Pulmonary artery endothelial cell (primary cell): ENCODE measurements at places on chromosomes 2 and 18. TPM values are rescaled to one million over a fixed set of nuclear protein-coding genes. Genes with fewer than 3 reads are reported as not detected.

DNA sequence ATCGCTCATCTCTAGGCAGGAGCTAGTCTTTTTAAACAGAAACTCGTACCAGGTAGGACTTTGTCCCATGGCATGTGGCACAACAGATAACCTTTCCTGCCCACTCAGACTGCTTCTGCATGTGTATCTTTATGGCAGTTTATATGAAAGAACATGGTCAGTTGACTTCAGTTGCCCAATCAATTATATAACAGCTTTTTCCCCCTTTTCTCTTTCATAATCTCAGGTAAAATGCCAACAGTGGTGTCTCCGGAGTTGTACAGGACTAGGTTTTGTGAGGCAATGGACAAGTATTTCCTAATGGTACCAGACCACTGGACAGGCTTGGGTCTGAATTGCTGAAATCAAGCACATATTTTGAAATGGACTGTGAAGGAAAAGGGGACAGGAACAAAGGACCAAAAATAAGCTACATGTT is 51.6 kb upstream of the PTH2R start:
- DNase-seq: no peak

- DNase-seq: no peak
These were observed 10.9 kb upstream of the EML6 start for GRCh38 chr2:54712516-54712915.

DNA sequence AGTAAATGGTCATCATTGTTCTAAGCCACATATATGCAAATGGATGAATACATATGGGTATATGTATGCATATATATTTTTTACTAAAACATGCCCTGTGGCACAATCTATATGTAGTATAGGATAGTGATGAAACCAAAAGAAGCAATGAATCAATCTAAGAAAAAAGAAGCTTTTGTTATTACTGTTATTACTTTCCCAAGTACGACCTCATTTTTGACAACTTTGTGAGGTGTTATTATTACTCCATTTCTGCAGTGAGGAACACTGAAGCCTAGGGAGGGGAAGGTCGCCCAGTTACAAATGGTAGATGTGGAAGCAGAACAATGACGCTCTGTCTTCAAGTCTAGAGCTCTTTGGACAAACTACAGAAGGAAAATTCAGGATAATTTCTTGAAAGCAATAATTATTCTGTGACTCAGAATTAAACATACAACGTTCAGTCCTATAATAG is 38.3 kb downstream of the STAT4 start:
- DNase-seq: no peak

DNA sequence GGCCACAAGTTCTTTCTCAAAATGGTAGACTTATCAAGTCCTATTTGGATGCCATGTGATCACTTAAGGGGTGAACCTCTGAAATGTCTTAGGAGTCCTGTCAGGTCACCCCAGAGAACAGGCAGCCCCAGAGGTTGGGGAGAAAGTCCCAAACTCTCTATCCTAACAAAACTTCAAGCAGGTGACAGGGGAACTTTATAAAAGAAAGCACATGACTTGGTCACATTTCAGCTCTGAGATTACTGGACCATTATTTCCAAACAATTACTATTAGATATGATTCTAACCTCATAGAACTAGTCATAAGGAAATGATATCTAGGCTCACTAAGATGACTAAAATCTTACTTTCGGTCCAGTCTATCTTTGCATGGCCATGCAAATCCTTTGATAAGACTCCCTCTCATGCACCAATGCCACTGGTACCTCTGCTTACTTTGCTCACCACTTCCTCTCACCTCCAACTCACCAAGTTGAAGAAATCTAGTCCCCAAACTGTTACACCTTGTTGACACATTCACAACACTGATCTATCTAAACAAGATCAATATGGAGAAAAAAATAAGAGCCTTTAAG is 107.0 kb downstream of the GALNT14 start:
- no peak for DNase-seq

GRCh38 chr2:134181219-134181618 is 72.7 kb upstream of the MGAT5 start:
- no peak for DNase-seq

DNA sequence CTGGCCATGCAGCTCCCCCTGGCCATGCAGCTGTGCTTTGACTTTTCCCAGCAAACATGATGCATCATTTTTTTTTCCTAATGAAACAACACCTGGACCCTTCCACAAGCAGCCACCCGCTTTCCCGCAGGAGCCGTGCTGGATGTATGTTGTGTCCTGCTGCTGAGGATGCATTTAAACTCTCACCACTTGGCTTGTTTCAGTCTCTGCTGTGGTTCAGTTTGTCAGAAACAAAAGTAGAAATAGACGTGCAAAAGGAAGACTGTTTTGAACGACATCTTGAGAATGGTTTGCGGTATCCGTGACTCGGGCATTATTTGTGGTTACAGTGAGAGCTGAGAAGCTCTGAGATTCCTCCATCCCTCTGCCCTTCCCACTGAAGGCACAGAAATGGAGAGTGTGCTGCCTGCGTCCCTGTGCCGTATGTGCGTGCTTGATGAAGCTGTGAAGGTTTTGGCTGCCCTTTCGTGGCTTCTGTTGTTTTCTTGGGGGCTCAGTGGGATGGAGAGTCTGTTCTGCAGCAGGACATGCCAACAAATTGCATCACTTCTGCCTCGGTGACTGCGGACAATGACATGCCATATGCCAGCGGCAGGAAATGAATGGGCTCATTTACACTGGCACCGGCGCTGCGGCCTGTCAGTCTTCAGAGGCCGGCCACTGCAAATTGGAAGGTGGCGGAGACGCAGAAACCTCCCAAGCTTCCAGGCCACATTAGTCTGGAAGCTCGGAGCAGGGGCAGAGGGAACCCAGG is 417.7 kb upstream of the SALL3 start:
- DNase-seq: no peak

DNA sequence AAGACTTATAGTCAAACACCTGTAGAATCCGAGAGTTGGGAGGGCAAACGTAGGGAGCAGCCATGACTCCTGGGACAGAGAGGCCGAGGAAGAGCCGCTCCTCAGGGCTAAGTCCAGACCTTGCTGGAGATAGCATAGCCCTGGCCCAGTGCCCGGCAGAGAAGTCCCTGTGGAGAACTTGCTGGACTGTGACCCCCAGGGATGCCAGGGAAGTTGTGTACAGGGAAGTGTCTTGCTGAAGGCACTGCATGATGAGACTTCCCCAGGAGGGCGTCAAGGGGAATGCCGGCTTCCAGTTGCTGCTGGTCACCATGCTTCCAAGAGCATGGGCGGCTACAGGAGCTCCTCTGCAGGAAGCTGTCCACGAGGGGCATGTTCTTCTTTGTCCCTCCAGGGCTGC is 8.6 kb upstream of the CNDP1 start:
- no peak for DNase-seq

- no peak for DNase-seq
These were observed 538.0 kb downstream of the SLC4A3 start for GRCh38 chr2:220165401-220165800.

DNA sequence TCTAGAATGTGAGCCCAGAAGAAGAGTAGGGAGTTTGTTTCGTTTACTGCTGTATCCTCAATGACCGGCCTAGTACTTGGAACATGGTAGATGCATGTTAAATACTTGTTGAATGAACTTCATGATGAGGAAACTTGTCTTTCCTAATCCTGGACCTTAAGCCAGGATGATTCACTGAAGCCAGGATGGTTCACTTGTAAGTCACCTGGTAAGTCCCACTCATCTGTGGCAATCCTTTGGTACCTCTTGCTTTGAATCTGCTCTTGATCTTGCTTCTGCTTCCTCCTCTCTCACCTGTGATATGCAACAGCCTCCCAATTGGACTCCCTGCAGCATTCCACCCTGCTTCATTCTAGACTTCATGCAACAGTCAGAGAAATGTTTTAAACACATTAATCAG is 43.6 kb downstream of the QPCT start:
- no peak for DNase-seq

- DNase-seq: no peak
These were observed 2.4 kb downstream of the CTIF start for GRCh38 chr18:48541026-48541746.

DNA sequence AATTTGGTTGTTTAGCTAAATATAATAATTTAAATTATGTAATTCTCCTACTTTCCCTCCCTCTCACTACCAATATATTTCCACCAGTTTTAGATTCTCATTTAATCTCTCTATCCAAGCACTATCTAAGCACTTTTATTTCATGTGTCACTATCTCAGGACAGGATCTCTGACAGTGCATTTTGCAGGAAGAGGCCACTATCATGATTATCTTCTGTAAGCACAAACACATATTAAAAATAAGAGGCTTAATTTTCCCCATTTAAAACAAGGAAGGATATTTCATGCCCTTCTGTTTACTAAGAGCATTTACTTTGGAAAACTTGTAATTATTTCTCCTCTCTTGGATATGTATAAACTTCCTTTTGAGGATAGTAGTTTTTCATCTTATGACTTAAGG is 726.2 kb upstream of the ZNF804A start:
- no peak for DNase-seq

DNA sequence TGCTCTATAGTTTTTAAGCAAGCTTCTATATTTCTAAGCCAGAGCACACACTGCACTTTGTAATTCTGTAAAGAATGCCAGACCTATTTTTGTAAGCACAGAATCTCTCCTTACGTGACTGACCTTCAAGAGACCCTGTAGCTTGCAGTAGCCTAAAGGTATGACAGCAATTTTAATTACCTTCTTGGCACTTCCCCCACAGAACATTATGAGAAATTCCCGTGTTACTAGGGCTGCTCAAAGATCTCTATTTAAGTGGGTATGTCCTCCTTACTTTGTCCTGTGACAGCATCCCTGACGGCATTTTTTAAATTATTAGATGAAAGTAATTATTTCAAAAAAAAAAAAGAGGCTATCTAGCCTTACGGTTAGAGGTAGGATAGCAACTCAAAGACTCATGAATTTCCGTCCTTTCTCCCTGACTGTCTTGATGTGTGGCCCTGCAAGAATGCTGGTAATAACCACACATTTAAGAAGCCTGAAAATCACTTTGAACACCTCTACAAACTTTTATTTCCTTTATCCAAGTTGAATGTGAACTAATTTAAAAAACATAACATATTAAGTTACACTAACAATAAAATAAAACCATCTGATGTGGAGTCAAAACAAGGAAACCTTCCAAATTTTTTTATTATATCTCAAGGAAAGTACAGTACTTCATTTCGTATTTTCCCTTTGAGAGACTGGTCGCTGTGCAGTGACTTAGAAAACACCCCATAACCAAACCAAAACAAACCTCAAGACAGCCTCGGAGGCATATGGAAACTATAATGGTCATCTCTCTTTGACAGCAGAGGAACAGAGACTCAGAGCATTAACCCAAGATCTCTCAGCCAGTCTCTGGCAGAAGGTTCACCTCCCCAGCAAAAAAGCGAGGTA is 54.9 kb downstream of the THUMPD2 start:
- DNase-seq: no peak

DNA sequence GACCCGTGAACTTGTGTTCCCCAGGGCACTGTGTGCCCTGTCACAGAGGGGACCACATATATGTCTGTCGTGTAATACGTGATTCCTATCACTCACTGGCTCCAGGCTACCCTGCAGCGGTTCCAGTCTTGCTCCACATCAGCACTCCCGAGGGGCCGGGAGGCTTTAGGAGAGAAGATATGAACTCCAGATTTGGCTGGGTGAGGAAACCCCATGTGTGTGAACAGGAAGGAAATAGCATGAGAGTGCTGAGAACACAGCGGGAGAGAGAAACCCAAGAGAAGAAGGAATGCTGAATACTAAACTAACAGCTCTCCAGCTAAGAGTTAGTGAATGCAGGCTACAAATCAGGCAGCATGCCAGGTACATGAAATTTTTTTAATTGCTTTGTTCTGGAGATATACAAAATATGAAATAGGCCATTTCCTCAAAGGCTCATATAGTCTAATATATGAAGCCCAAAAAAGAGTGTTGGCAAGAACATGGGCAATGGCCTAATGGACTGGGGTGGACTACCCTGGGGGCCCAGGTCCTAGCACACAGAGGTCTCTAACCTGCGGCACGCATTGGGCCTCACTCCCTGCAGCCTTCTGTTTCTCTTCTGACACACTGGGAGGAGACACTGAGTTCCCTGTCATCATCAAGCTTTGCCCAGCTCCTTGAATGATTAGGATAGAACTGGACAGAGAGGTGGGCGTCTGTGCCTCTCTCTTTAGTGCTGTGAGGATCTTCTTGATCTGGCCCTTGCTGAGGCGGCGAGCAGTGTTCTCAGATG is 372.8 kb upstream of the RAB6C start:
- no peak for DNase-seq

DNA sequence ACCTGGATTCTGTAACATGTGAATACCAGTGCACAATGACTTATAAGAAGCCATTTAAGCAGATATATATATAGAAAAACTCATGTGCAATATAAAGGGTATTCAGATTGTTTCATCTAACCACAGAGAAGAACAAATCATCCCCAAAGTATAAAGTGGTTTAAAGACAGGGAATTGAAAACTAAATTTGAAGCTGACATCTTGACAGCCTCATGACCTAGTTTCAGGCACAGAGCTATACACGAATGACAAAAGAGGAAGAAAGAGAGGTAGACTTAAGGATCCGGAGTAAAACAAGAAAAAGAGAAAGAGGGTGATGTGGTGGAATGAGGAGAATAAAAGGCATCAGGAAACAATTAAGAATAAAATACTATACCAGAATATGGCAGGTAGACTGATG is 194.5 kb downstream of the EPHA4 start:
- no peak for DNase-seq

DNA sequence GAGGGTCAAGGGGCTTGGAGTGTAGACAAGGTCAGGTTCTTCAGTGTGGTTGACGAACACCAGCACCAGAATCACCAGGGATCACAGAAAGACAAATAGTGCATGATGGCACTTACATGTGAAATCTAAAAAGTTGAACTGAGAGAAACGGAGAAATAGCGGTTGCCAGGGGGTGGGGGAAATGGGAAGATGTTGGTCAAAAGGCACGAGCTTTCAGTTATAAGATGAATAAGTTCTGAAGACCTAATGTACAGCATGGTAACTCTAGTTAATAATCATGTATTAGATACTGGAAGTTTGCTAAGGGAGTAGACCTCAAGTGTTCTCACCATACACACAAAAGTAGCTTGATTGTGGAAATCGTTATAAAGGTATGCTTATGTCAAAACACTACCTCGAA is 43.7 kb upstream of the DARS1 start:
- DNase-seq: no peak

DNA sequence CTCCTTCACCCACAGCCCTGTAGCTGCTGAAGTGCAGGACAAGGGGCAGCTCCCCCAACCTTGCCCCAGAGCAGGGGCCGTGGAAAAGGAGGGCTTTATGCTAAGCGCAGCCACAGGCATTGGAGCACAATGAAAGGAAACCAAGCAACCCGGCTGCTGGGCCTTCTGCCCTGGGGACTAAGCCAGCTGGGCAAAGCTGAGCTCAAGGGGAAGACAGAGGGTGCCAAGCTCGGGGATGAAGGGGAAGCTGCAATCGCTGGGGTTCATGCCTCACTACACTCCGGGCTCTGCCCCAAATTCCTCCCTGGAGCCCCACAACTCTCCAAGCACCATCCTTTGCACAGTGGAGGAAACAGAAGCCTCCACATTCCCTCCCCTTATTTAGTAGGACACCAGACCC is 12.4 kb downstream of the SFXN5 start:
- no peak for DNase-seq

- no peak for DNase-seq
These were observed 149.3 kb upstream of the PGAP1 start for GRCh38 chr2:197075754-197076337.

- peak; percentile 92 for DNase-seq
These were observed 10.5 kb downstream of the COPS8 start for GRCh38 chr2:237096201-237096600.

GRCh38 chr2:12116228-12116750 is 369.9 kb downstream of the LPIN1 start:
- DNase-seq: no peak

G6PC2 gene
- not detected in 2 replicates for total RNA-seq

TEX44 gene
- not detected in 2 replicates for total RNA-seq

FBXO41 gene
- 0.56 and 0.66 TPM in 2 replicates for total RNA-seq

ARHGEF33 gene
- 0.07 and 0.11 TPM in 2 replicates for total RNA-seq

C2orf78 gene
- not detected in 2 replicates for total RNA-seq

CMPK2 gene
- 0.39 and 0.92 TPM in 2 replicates for total RNA-seq

BCL2L11 gene
- total RNA-seq: 8.0 and 9.2 TPM in 2 replicates
